ENCODE measurements at places on chromosomes 4 and X.
A peak's percentile ranks its signal among the peaks of the same experiment; 100 is the strongest.

GRCh38 chr4:43132010-43132582 lies 239.6 kb downstream of the GRXCR1 start:
- DNase-seq = peak; percentile 14

DNA sequence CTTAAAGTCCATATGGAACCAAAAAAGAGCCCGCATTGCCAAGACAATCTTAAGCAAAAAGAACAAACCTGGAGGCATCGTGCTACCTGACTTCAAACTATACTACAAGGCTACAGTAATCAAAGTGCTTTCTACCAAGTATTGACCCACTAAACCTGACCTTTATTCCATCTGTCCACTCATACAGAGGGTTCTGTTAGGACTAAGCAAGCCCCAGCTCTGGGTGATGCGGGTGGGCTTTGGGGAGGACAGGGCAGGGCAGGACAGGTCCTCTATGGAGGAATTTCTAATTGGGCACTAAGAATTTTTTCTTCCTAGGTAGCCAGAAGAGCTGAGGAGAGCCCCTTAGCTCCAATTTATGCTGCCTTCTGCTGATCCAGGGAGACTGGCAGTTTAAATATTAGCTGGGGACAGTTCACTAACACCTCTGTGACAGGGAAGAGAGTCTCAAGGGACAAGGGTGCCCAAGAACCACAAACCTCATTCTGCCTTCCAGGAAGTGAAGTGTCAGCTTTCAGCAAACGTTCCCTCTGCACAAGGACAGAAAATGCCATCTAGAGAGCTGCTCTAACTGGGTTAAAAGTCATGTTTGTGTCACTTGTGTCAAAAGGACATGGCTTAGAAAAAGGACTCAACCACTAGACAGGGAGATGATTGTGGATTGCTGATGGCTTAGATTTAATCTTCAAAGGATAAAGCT lies 143.2 kb downstream of the KIT start:
- no peak for DNase-seq

DNA sequence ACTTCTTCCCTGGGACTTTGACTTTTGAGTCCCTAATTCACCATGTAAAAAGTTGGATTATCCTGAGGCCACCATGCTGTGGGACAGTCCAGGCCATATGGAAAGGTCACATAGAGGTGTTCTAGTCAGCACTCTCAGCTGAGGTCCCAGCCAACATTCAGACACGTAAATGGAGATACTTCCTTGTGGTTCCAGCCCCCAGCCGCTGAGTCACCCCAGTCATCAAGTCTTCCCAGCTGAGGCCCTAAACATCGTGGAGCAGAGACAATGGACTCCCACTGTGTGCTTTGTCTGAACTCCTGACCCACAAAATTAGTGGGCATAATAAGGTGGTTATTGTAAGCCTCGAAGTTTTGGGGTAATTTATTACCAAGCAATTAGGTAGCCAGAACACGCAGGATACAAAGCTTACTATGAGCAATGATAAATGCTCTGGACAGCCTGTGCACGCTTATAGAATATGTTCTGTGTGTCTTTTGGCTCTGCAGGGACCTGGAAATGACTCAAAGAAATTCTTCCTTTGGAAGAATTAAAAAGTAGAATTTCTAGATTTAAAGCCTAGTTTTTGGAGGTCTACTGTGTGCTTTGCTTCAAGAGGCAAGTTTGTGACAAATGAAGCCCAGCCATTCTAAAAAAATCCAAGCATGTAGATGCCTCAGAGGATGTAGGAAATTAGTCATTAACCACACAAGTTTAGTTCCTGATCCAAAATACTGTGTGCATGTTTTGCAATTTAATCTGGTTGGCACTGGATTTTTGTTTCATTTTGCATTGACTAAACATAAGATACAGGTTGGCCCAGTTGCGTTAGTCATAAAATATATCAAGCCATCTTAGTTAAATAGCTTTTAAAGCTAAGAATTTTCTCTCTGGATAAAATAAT lies 33.2 kb upstream of the SLC9A7 start:
- DNase-seq = no peak

DNA sequence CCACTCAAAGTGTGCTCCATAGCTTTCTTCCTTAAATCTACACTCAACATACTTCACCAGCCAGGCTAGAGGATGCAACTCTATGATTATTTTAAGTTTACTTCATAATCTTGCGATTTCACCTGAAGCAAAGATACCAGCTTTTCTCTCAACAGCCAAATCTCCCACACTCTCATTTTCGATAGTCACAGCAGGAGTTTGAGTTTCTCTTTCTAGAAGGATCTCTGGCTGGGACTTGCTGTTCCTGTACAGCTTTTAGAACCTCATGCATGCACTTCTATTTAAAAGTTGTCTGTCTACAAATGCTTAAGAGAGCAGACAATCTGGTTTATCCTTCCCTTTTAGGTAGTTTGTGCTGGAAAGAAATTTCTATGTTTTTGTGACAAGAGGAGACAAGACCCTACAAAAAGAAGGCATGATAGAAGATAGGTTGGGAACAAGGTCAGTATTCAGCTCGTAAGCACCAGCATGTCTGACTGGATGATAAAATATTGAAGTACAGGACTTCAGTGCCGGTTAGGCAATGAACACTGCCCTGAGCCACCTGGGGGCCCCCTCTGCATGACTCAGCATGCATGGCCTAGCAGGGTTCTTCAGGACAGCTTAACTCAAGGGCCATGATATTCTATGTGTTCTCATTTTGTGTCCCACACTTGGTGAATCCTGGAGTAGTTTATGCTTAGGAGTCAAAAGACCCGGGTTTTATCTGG lies 65.6 kb downstream of the ATXN3L start:
- DNase-seq = no peak

GRCh38 chrX:3145716-3146115 lies 104.4 kb downstream of the ARSF start:
- no peak for DNase-seq

DNA sequence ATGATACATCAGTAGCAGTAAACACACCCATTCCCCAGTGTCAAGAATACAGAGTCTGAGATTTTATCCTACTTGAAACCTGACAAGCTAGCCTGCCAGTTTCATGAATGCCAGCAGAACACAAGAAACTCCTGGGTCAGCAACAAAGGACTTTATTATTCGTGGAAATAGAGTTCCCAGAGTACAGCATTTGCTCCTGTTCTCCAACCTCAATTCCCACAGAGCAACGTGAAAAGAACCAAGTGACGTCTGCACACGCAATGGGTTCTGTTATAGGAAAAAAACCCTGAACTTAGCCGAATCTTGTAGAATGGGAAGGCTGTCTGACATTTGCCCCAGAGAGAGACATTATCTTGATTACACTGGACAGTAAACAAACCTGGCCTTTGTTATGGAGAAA lies 23.3 kb upstream of the INTU start:
- no peak for DNase-seq

DNA sequence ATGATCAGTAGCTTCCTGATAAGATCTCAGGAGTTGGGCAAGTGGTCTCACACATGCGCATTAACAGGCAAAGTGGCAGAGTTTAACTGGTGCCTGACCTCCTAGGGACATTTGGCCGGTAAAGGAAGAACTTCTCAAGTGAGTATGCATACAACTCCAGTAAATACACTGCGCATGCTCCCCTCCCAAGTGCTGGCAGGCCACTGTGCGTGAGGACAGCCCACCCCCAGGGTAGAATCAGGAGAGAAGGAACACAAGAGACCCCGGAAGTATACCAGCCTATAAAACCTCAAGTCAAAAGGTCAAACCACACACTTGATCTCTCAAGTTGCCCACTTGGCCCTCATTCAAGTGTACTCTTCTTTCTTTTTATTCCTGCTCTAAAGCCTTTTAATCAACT lies 225.5 kb upstream of the ANKRD50 start:
- DNase-seq = no peak

DNA sequence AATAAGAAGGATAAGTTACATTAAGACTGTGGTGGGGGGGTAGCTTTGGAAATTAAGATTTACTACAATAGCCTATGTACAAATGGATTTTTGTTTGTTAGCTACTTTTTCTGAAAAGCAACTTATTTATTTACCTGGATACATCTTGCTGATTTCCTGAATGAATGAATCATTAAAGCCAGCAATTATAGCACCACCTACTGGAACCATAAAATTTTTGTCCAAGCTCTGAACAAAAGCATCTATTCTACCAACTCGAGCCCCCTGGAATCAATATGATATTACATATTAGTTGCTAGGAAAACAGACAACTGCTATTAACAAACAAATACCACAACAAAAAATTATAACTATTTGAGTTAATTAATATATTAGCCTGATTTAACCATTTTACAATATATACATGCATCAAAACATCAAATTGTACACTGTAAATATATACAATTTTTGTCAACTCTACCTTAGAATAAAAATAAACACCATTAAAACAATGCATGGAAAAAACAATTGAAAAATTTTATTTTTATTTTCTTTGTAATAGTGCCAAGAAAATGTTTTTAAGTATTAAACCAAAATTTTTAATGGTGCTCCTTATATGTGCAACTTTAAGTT lies 15.3 kb downstream of the SEPSECS start:
- DNase-seq = no peak

GRCh38 chr4:138367942-138368341 lies 125.8 kb upstream of the SLC7A11 start:
- DNase-seq = no peak

GRCh38 chr4:170887396-170887795 lies 797.6 kb upstream of the AADAT start:
- no peak for DNase-seq

- DNase-seq = no peak
Measured at GRCh38 chrX:110326712-110327111, 8.8 kb upstream of the AMMECR1 start.

DNA sequence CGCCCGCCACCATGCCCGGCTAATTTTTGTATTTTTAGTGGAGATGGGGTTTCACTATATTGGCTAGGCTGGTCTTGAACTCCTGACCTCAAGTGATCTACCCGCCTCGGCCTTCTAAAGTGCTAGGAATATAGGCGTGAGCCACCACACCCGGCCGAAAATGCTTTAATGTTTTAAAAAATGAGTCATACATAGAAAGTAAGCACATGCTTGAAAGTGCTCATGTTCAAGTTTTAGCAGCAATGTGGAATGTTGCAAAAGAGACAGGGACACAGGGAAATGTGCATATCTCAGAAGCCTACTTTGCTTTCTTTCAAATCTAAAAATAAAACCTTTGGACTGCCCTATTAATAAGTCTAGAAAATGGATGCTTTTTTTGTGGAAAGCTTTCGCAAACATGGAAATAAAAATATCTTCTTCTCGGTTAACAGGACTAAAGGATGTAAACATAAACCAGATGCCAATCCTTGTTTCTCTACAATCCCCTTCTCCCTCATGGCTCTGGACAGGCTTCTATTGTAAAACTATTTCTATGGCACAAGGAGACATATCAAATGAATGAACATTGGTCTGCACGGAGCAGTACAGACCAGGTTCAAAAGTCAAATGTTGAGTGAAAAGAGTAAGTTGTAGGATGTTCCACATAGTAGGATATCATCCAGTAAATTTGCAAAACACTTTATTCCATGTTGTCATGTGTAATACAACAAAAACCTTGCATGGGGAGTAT lies 15.0 kb downstream of the MECP2 start:
- no peak for DNase-seq

DNA sequence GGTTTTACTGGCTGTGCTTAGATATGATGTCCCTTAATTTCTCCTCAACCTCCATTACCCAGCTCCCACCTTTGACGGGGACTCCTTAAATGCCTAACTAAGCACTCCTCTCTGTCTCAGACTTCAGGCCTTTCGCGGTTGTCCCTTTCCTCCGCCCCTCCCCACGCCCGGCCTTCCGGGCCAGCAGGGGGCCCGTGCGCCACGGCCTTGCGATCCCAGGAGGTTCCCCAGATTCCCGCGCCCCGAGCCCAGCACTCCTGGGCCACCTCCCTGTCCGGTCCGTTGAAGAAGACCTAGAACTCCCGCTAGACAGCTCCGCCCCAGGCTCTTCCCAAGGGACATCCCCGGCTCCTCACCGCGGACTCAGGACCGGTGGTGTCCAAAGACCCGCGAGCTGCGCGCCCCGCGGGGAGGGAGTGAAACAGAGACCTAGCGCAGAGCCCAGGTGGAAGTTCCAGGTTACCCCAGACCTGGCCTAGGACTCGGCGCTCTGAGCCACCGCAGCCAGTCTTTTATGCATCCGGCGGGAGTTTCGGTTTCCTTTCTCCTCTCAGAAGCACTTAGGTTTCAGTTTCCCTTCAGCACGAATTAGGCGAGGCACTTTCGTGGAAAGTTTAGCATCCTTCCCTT lies at the start of gene DDX60:
TSS of gene DDX60 (minus strand) at position 487 of the 630 bp plus-strand sequence. CDS start 7,493 bp downstream, outside the sequence.
- peak; percentile 74 for DNase-seq

- DNase-seq = no peak
Measured at GRCh38 chrX:148043271-148043855, 62.2 kb downstream of the FMR1NB start.

- no peak for DNase-seq
Measured at GRCh38 chrX:3768881-3769280, 55.4 kb upstream of the PRKX start.

- DNase-seq = no peak
Measured at GRCh38 chr4:76277667-76278066, 26.1 kb downstream of the FAM47E start.

- DNase-seq = no peak
Measured at GRCh38 chrX:19372547-19373331, 29.0 kb downstream of the PDHA1 start.

DNA sequence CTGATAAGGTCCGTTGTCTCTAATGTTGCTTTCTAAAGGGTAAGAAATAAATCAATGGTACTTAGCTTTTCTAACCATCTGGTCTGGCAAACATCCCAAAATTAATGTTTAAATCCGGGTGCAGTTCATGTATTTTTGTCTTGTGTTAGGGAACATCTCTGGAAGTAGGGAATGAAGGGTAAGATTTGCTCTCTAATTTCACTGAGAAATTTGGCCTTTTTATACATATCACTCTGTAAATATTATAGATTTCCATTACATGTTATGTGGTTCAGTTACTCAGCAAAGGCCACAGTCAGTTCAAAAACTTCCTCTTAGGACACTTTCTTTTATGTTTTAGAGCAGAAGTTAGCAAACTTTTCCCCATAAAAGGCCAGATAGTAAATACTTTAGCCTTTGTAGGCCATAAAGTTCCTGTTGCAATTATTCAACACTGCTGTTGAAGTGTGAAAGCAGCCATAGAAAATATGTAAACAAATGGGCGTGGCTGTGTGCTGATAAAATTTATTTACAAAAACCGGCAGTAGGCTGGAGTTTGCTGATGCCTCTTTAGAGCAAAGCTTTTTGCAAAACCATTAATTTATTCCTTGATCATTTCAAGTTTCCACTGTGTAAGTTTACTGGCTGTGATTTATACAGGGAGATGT lies 218.1 kb downstream of the ANTXR2 start:
- DNase-seq = no peak

GRCh38 chr4:165331359-165331758 lies 3.9 kb downstream of the MSMO1 start:
- no peak for DNase-seq

GRCh38 chrX:21837056-21837455 lies 2.4 kb upstream of the MBTPS2 start:
- no peak for DNase-seq

DNA sequence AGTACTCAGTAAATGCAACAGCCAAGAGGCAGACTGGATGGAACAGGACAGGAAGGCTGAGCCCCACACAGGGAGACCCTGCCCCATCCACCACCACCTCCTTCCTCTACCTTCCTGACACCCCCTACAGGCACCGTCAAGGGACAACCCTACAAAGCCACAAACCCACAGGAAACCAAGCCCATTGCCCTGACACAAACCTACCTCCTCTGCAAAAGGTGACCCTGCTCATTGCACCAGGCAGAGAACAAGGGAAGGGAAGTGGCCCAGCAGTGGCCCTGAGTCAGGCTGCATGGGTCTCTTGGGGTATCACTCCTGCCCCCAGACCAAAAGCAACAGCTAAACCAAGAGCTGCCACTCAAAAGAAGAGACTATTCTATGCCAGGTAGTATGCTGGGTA lies 21.0 kb downstream of the JAKMIP1 start:
- DNase-seq = no peak

- no peak for DNase-seq
Measured at GRCh38 chrX:17769701-17770269, 32.5 kb downstream of the SCML1 start.

All from left ventricle myocardium inferior (tissue), 1 donor.